ENCODE measurements at places on chromosomes 7 and 10.
A peak's percentile ranks its signal among the peaks of the same experiment; 100 is the strongest.

DNA sequence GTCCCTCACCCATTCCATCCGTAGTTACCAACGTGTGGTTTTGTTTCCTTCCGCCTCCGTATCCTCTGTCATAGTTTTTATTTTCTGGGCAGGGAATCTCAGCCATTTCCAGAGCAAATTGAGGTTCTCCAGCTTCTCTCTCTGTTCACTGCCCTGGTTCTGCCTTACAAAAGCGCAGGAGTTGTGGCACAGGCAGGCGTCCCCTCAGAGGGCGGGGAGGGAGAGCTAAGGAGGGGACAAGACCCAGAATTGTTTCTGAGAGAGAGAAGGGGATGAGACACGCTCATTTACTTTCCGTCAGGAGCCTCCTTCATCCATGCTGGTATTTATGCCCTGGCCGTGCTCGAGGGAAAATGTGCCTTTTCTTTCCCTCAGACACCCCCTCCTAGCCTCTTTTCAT is 71.0 kb downstream of the SH2D4B start:
- no peak for DNase-seq

- DNase-seq, result no peak
Observed at GRCh38 chr7:122268101-122268500, 36.4 kb downstream of the FEZF1 start.

DNA sequence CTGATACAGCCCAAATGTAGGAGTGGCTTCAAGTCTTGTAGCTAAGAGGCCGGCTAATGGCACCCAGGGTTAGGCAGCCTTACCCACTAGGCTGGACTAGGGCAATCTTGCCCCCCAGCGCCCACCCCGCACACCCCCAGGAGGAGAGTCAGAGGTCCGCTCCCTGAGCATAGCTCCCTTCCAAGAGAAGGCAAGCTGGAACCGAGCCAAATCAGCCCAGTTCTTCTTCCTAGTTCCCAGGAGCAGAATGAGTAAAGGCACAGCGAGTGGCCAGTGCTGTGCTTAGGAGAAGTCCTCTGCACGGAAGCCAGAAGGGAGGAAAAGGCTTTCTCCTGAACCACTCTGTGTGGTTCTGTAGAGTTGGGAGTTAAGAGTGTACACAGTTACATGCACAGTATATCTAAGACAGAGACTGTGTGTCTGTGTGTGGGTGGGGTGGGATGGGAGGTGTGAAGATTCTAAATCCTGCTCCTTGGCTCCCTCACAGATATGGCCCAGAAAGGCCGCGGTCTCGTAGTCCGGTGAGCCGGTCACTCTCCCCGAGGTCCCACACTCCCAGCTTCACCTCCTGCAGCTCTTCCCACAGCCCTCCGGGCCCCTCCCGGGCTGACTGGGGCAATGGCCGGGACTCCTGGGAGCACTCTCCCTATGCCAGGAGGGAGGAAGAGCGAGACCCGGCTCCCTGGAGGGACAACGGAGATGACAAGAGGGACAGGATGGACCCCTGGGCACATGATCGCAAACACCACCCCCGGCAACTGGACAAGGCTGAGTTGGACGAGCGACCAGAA is 59.7 kb upstream of the PDCD4 start:
- no peak for DNase-seq

GRCh38 chr7:155983176-155983815 is 171.0 kb upstream of the SHH start:
- no peak for DNase-seq

DNA sequence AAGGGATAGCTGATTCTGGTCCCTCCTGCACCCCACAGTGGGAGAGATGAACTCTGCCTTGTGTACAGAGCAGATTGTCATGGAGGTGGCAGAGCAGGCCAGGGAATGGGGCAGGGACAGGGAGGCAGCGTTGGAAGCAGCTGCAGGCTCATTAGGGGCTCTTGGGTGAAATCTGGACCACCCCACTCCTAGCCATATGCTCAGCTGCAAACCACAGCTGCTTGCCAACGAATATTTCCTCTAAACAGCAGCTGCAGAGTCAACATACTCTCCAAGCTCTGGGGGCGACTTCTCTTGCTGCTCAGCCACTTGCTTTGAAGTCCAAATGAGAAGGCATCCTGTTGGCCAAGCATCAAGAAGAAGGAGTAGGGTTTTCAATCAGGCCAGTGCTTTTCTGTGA is 302.3 kb upstream of the AUTS2 start:
- DNase-seq, result no peak

- DNase-seq, result no peak
Observed at GRCh38 chr7:41007351-41007751, 695.5 kb downstream of the INHBA start.

DNA sequence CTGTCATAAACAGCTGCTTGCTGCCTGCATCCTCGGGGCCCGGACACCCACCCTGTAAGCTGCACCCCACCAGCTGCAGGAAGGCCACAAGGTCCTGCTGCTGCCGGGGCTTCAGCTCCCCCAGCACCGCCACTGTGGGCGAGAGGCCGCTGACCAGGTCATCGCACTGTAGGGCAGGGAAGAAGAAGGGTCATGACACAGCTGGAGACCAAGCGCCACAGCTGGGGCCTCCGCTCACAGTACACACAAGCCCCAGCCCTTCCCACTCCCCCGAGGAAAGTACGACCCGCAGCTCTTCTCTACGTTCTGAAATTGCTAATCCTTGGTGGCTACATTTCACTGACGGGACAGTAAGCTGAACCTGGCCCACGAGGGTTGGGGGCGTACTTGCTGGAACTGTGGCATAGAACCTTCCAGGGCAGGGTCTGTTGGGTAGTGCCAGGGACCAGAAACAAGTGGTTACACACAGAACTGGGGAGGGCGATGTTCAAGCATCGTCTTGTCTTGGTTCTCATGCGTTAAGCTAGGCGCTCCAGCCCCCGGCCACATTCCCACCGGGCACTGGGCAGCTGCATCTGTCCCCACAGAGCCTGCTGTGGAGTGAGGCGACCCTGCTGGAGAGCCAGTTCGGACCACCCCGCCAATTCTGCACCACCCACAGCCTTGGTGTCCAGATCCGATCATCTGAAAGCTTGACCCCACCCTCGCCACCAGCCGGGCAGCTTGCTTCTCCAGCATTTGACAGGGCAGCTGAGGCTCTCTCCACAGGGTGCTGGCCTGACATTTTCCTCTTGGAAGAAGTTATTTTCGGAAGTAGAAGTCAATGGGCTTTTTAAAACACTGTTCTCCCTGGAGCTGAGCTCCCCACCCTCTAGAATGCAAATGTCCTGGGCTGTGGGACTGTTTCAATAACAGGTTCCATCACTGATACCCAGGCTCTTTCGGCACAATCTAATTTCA is 50.8 kb downstream of the GSDME start:
- DNase-seq, result no peak

DNA sequence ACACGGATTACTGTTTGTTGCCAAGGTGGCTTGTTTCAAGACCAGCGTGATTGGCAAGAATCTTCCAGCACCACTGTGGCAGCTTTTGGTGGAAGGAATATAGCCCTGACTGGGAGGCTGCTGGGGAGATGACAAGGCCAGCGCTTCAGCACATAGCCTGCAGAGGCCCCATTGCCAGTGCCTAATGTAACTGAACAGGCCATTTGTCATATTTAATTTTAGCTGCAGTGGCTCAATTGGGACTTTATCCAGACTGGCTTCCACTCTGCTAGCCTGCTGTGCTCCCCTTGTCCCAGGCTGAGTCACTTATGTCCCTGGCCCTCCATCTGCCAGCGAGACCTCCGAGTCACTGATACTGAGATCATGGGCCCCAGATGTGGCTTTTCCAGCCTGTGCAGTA is 483.1 kb downstream of the GALNT17 start:
- no peak for DNase-seq

DNA sequence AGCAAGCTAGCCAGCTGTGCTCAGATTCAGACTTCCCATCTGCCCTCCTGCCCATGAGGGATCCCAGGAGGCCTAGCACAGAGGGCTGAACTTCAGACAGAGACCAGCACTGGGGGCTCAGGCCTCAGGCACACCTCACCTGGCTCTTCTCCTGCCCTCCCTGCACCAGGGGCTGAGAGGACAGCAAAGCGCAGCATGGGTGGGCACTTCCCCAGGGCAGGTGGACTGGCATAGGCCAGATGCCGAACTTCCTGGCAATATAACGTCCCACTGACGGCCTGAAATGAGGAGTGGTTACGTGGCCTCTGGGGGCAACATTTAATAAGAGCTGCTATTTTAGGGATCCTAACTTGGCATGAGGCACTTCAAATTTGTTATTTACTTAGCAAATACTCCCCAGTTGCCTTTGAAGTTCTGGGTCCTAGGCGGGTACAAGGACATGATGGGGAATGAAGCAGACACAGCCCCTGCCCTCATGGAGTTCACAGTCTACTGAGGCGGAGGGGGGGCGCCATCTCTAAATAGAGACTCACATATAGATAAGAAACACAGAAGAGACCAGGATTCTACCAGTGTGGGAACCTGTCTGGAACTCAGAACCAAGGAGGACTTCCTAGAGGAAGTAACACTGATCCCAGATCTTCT is 101.8 kb upstream of the ZMIZ1 start:
- no peak for DNase-seq

- peak; percentile 56 for DNase-seq
Observed at GRCh38 chr7:66152371-66153191, 37.9 kb downstream of the CRCP start.

DNA sequence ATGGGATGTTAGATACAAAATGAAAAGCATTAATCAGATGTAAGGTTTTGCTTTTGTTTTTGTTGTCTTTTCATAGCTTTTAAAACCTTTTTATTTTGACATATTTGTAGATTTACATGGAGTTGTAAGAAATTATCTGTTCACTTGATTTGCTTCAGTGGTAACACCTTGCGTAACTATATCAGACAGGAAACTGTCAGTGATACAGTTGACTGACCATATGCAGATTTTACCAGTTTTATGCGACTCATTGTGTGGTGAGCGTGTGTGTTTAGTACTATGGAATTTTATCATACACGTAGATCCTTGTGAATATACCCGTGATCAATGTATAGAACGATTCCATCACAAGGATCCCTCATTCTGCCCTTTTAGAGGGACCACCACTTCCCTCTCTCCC is 701.4 kb downstream of the SUGCT start:
- peak; percentile 11 for DNase-seq

GRCh38 chr7:132899833-132900232 is 182.1 kb downstream of the CHCHD3 start:
- DNase-seq, result no peak

DNA sequence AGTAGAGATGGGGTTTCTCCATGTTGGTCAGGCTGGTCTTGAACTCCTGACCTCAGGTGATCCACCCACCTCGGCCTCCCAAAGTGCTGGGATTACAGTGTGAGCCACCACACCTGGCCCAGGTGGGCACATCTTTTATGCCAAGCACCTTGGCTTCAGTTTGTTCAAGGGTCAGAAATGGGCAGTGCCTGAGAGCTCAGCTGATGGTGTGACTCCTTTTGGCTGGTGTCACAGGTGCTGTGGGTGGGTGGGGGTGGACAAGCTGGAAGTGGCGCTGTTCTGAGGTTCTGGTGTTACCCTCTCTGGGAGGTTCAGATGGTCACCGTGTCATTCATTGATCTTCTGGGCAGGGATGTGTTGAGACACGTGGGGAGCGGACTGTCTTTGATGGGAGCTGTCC is 11.5 kb downstream of the ADCY1 start:
- DNase-seq, result no peak

- peak; percentile 92 for DNase-seq
Observed at GRCh38 chr7:44867073-44867995, 18.0 kb downstream of the PURB start.

DNA sequence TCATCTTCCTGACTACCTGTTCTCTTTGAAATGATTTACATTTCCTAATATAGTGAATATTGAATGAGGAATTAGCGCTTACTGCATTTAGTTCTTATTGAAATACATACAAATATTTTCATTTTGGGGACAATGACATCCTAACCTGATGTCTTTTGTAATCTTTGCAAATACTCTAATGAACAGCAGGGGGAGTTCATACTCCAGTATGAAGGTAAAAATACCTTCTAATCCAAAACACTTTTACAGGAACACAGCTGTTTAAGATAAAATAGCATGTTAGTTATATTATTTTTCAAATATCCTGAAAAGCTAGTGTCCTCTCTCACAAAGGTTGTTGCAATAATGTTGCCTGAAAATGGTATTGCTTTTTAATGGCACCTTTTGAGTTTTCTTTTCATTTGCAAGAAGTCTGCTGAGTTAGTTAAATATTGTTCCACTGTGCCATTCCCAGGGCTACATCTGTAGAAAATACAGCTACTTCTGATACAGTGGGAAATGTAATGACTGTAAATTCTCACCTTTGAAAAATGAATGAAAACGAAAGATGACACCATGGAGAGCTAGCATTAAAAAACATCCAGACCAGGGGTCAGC is 400.0 kb downstream of the PHF14 start:
- DNase-seq, result peak; percentile 14

DNA sequence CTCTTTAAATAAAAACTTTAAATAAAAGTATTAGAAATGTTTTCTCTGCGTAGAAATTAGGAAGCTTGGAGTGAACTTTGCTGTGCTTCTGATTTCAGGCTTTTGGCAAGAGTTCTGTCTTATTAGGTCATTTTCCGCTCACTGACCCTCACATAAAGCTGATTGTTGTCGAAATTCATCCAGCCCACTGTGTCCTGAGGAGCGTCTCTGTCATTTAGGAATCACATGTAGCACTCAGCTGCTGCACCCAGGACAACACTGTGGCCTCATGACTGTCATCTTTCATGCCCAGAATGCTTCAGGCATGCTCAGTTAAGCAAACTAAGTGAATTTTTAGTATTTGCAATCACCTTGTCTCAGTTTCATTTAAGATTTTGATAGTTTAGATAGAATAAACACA is 57.8 kb upstream of the MSRB2 start:
- DNase-seq, result no peak

- DNase-seq, result peak; percentile 56
Observed at GRCh38 chr7:105218939-105219770, 169.6 kb downstream of the SRPK2 start.

GRCh38 chr7:78346827-78347226 is 548.3 kb downstream of the PHTF2 start:
- DNase-seq, result no peak

GRCh38 chr7:2927592-2927991 is 83.5 kb upstream of the GNA12 start:
- no peak for DNase-seq

GRCh38 chr10:18240185-18240882 is 100.1 kb downstream of the CACNB2 start:
- DNase-seq, result no peak

DNA sequence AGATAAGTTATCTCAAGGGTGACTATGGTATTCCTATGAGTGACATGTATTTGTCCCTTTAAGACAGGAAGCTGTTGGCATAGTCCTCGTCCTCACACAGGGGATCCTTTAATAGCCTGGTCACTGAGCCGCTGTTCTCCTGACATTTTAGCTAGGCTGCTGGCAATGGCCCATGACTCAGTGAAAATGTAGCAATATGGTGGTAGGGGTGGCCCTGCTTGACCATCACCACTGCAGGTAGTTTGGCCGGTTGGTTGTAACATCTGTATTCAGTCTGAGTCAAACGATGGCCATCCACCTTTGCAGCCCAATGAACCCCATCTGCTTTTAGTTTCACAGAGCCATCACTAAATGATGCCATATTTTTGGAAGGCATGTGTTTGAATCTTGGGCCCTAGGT is 110.1 kb upstream of the RAB18 start:
- DNase-seq, result no peak

DNA sequence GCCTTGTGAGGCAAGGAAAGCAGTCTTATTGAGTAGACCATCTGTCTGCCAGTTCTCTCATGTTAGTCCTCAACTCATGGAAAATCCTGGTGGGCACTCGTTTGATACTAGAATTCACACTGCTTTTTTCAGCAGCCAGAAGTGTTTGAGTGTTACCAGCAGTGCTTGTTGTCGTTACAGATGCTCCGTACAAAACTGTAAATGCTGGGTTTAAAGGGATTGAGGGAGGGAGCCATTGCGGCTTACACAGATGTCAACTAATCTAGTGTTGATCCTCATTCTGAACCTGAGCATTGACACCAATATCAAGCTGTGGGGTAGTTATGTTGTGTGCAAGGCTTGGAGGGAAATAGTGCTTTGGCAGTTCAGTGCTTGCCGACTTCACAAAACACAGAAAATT is 348.6 kb downstream of the AUTS2 start:
- DNase-seq, result no peak

All from amniotic epithelial cell (primary cell).